Stomach (tissue), 19 donors: ENCODE measurements at places on chromosomes 16 and 17. TPM values are rescaled to one million over a fixed set of nuclear protein-coding genes. Genes with fewer than 3 reads are reported as not detected.

DNA sequence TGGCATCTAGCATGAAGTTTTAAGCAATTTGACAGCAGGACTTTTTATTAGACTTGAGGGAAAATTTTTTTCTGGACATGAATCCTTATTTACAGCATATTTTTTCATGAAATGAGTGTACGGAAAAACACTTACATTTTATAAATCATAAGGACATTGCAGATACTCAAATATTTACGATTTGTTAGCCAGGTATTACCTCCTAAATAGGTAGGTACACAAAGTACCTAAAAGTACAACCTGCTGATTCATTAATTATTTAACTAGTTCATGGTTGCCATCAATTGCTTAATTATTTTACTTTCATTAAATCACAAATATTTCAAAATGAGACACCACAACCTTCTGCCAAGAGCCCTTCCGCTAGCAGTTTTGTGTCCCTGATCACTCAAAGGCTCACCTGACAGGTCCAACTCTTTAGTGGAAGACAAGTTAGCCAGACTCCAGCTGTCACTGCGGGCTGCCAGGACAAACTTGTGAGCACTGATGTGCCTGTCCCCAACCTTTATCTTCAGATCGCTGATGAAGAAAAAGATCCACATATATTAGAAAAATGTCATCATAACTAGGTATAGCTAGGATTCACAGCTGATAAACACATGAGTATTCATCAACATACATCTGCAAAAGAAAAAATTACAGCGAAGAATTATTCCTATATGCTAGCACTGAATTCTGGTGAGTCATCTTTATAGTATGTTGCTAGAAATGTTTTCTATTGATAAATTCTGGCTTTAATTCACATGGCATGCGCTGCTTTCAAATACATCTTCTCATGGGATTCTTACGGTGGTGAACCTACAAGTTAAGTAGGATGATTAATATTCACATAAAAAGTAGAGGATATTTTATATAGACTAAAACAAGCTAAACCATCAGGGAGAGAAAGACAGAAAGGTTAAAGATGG, 28.2 kb downstream of the ANKFY1 start:
- peaks cover 7% of the 10 kb centered on the region for H3K4me1 ChIP-seq
- no peak overlapping the region for H3K4me3 ChIP-seq
- H3K27ac ChIP-seq = no peak overlapping the region

The ABCC11 gene
- 0.73 TPM for total RNA-seq

The PRRT2 gene
- total RNA-seq = 4.0 TPM

DNA sequence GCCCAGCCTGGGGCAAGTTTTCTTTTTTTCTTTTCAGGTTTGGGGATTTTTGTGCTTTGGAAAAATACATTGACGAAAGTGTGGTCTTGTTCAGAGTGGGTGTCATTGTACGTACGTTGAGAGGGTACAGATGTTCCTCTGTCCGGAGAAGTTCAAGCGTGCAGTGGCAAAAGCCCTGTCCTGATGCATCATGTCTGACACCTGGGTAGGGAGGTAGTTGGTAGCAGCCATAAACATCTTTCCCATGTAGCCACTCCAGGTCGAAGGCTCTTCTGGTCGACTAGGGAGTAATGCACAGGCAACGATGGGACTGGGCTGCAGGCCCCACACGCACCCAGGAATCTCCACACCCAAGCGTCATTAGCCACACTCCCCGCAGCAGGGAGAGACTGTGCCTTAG, 27.4 kb downstream of the WIPI1 start:
- DNase-seq = no peak
- H3K27ac ChIP-seq = no peak overlapping the region
- no peaks in the 10 kb centered on the region for H3K27me3 ChIP-seq

GRCh38 chr17:28112181-28112580, 69.7 kb downstream of the NLK start:
- H3K36me3 ChIP-seq = no peaks in the 10 kb centered on the region
- no peak for DNase-seq
- H3K4me1 ChIP-seq = peaks cover 4% of the 10 kb centered on the region

DNA sequence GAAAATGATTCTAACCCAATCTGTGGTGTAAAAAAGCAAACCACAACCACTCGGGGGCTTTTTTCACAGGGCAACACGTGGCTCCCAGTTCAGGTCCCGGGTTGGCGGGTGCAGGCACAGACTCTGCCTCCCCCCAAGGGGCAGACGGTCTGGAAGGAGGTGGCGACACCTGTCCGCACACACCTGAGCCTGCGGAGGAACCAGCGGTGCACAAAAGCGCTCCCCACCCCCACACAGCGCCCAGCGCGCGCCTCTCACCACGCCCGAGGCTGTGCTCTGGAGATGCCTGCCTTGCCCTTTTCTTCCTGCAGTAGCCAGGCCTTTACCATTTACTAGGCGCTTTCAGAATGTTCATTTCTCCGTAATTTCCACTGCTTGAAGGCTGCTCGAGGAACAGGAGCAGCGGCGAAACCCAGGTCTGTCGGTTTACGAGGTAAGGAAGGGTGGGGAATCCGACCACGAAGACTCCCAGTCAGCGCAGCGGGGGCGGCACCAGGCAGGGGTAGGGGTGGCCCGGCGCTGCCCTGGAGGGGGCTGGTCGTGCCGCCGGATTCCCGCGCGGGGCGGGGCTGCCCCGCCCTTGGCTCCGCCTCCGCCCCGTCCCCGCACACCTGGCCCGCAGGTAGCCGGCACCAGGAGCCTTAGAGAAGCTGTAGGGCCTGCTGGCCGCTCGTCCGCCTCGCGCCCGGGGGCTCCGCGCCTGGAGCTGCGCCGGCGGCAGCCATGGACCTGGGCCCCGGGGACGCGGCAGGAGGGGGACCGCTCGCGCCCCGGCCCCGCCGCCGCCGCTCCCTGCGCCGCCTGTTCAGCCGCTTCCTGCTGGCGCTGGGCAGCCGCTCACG, at the start of gene USP43:
Gene USP43, plus strand, starts transcription at position 608 of the 842 bp plus-strand sequence. Its CDS starts 116 bp downstream, at position 724.
- no peaks in the 10 kb centered on the region for H3K36me3 ChIP-seq
- peak within 1 kb of the TSS; percentile 71 for H3K4me3 ChIP-seq
- peaks cover 57% of the 10 kb centered on the region for H3K27me3 ChIP-seq
- peaks cover 14% of the 10 kb centered on the region for H3K4me1 ChIP-seq
- peak; percentile 69 for DNase-seq

- no peaks in the 10 kb centered on the region for H3K27me3 ChIP-seq
- no peaks in the 10 kb centered on the region for H3K36me3 ChIP-seq
- DNase-seq = peak; percentile 90
- no peak overlapping the region for H3K4me3 ChIP-seq
- no peak overlapping the region for H3K27ac ChIP-seq
Observed at GRCh38 chr16:49921791-49922456, 66.0 kb upstream of the ZNF423 start.

DNA sequence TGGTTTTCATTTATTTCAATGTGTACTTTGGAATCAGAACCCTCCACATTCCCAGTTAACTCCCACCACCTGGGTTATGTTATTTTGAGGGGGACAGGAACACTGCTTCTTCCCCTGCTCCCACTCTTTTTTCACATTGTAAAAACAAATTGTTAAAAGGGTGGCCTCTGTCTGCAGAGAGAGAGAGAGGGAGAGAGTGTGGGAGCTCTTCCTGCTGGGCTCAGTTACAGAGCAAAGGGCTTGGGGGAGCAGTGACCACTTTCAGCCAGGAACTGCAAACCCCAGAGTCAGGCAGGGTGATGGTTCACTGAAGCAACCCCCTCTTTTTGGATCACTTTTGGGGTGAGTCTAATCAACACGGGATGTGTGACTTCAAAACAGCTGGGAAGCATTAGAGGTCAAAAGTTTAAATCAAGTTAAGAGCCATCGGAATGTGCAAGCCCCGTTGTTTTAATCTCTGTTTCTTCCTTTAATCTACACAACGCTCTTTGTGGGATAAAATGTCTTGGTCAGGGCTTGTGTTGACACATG, 577.0 kb upstream of the CDH11 start:
- H3K27ac ChIP-seq = no peak overlapping the region
- DNase-seq = peak; percentile 75
- no peaks in the 10 kb centered on the region for H3K4me1 ChIP-seq
- H3K4me3 ChIP-seq = no peak overlapping the region
- H3K27me3 ChIP-seq = no peaks in the 10 kb centered on the region
- H3K36me3 ChIP-seq = no peaks in the 10 kb centered on the region

The RNF151 gene
- not detected for total RNA-seq

The WNT9B gene
- not detected for total RNA-seq

The HSPB9 gene
- total RNA-seq = not detected
